ENCODE measurements at places on chromosomes 3 and 15.

DNA sequence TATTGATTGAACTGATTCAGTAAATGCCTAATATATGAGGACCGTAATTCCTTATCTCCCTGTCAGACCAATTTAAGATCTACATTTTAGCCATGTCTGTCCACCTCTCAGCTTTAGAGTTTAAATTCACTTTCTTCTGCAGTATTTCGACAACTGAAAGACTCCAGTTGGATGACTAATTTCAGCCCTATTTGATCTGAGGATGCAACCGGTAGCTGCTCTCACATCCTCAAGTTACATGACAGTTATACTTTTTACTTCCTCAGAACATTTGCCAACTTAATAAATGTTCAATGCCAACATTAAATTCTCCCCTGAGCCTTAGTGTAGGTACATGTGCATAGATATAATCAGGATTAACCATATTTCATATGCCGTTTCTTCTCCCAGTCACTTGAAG is 2.5 kb upstream of the HHLA2 start:
- DNase-seq, result peak; percentile 82

DNA sequence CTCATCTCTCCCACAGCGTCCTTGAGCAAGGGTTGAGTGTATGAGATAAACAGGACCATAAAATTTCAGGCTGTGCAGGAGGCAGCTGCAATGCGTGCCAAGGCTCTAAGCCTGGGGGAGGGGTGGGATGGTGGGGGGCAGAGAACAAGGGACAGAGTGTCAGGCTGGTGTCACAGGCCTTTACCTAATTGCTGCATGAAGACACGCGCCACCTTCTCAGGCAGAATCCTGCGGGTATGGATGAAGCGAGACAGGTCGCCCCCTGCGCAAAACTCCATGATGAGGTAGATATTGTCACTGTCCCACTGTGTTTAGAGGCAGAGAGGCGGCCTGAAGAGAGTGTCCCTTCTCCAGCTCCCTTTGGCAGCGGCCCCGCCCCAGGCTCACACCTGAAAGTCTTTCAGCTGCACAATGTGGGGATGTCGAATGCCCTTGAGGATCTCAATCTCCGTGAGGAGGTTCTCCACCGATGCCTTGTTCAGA is 1.0 kb downstream of the ULK3 start:
- no peak for DNase-seq

DNA sequence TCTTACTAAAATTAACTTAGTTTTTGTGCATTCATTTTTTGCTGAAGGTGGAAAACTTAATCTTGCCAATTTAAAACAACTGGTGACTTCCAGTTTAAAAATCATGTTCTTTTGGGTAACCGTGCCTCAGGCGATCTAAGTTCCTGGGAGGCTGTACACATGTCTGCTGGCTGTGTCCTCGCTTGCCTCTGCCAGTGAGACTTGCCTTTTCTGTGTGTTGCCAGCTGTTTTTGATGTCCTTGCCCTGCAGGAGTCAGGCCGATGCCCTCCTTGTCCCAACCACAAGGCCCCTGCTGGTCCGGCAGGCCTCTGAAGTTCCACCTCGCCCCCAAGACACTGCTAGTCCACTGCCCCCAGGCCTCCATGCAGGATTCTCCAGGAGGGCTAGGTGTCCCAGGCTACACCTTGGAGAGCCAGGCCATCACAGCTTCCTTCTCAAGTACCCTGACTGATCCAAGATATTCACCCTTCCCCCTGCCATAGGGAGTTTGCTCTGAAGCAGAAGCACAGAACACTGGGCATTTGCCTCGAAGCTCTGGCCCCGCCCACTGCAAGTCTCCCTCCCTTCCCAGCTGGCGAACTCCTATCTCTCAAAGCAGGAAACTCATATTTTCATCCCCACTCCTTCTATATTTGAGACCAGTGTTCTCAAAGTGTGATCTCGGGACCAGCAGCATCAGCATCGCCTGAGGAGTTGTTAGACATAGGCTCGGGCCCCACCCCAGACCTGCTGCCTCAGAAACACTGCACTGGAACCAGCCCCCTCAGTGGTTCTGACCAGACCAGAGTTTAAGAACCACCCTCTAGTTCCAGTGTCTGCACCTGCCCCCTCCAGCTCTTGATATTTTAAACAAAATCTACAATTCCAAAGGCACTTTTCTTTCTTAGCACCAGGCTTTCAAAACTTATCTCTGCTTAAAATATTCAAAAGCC is 185.8 kb upstream of the UBE2E1 start:
- DNase-seq, result no peak

DNA sequence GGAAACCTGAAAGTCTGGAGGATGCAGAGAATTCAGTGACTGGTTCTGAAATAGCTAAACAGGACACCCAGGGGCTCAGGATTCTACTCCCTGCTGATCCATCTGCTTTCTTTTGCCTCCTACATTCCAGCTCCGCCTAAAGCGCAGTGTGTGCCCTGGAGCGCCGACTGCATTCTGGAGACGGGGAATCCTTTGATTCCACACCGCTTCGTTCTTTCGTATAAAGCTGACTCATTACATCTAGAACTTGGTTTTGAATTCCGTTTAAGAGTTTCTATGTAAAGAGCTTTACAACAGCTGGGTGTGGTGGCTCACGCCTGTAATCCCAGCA is 61.8 kb downstream of the SENP2 start:
- DNase-seq, result no peak

- DNase-seq, result no peak
These were observed 75.6 kb upstream of the ICE2 start for GRCh38 chr15:60554494-60554893.

DNA sequence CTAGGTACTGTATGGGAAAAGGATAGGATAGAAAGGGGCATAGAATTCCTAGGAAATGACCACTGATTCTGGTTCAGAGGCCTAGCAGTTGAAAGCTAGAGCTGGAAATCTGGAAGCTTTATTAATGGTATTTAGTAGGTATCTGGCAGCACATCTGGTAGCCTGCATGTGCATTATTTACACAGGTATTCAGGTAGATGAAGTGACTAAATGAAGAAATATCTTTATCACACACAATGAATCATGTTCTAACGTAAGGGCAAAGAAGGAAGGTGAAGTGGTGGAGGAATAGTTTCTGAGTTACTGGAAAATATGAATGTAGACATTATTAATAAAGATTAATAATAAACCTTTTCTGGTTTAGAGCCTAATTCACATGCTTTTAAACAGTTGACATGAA is 119.9 kb downstream of the MBNL1 start:
- no peak for DNase-seq

DNA sequence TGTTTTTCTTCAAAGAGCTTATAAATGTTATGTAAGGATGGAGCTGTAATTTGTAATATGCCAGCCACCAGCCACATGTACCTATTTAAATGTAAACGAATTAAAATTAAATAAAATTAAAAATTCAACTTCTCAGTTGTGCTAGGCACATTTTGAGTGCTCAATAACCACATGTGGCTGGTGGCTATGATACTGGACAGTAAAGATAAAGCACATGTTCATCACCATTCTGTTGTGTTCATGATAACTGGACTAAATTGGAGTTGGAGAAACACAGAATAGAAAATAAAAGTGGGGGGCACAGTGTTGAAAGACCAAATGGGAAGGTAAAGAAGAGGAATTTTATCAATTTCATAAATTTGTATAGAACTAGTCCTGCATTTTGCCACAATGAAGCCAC is 49.8 kb upstream of the DAZL start:
- no peak for DNase-seq

DNA sequence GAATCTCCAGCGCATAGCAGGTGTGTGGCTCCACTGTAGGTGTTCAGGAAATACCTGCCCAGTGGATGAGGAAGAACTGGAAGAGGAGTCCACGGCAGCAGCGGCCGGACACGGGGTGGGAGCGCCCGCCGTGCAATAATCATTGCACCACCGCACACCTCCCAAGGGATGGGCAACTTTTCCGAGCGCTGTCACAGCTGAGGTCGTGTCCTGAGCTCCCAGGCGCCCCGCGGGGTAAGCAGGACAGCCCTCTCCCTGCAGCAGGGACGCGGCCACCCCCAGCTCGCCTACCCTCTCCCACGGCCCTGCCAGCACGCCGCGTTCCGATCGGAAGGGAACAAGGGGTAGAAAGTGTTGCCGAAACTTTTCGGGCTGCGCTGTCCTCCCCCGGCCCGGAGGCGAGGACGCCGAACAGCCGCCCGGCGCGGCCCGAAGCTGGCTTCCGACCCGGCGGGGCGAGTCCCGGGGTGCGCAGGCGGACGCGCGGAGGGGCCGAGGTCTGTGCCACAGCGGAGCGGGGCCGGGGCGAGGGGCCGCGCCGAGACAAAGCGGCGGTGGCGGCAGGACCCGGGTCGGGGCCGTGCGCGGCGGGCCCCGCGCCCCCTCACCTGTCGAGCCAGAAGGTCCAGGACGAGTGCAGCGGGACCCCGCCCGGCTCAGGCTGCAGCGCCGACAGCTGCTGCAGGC is 475 bp downstream of the EIF4E3 start:
- peak; percentile 26 for DNase-seq

- no peak for DNase-seq
These were observed 31.3 kb upstream of the PEX5L start for GRCh38 chr3:180068023-180068422.

- no peak for DNase-seq
These were observed 92.6 kb downstream of the ALDH1A2 start for GRCh38 chr15:57972864-57973263.

DNA sequence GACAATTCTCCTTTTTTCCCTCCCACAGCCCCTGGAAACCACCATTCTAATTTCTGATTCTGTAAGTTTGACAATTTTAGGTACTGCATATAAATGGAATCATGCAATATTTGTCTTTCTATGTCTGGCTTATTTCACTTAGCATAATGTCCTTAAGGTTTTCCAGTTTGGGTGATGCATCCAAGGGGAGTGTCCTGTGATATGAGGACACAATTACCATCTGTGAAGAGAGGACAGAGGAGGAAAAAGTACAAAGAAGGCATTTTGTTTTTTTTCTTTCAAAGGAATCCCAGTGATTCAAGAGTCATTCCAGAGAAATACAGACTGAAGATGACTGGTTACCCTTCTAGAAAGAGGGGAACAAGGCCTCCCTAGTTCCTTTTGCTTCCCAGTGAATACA is 514.7 kb upstream of the TGFBR2 start:
- DNase-seq, result no peak

GRCh38 chr3:172071780-172072330 is 32.5 kb downstream of the FNDC3B start:
- DNase-seq, result no peak

GRCh38 chr15:92494806-92495336 is 101.2 kb downstream of the ST8SIA2 start:
- no peak for DNase-seq

- DNase-seq, result no peak
These were observed 753.5 kb upstream of the NECTIN3 start for GRCh38 chr3:110318108-110318507.

DNA sequence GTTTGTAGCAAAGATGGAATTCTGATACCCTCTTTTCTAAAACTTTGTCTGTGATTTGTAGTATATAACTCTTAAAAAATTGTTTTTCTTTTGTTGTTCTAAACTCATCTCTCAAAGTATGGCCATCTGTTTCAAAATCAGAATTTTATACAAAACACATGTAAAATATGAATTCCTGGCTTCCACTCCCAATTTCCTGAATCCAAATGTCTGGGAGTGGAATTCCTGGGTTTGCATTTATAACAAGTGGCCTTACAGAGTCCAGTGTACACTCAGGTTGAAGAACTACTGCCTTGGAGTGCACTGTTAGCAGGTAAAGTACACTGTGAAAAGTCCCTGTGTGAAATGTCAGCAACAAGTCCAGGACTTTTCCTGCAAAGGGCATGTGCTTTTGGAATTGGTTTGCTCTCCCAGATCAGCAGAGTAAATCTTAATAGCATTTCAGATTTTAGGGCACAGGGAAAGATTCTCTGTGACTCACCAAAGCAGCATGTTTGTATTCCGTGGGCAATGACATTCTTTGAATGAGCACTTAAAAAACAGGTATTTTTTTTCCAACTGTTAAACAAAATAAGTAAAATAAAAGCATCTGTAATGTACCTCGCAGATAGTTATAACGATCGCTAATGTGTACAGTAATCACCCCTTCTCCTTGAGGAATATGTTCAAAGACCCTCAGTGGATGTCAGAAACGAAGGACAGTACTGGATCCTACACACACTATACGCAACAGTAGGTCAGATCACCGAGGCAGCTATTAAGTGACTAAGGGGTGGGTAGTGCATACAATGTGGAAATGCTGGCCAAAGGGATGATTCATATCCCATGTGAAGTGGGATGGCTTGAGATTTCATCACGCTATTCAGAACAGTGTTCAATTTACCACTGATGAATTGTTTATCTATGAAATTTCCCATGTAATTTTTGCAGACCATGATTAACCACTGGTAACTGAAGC is 2.0 kb upstream of the CLDN16 start:
- DNase-seq, result no peak

- DNase-seq, result no peak
These were observed 605.2 kb upstream of the NAALADL2 start for GRCh38 chr3:174253940-174254339.

- DNase-seq, result no peak
These were observed 58.2 kb upstream of the TP63 start for GRCh38 chr3:189573004-189573403.

All from CD14-positive monocyte (primary cell).